ENCODE measurements at places on chromosomes 5 and 9. TPM values are rescaled to one million over a fixed set of nuclear protein-coding genes. Genes with fewer than 3 reads are reported as not detected.

- no peak overlapping the region for H3K27ac ChIP-seq
- H3K4me1 ChIP-seq: no peaks in the 10 kb centered on the region
Observed at GRCh38 chr9:86598411-86599239, 244.4 kb upstream of the TUT7 start.

- no peaks in the 10 kb centered on the region for H3K4me1 ChIP-seq
- H3K27ac ChIP-seq: no peak overlapping the region
- DNase-seq: no peak
- H3K4me3 ChIP-seq: no peak overlapping the region
- H3K27me3 ChIP-seq: no peaks in the 10 kb centered on the region
Observed at GRCh38 chr5:97591781-97592180, 408.7 kb upstream of the RIOK2 start.

- H3K27ac ChIP-seq: no peak overlapping the region
- DNase-seq: no peak
- no peak overlapping the region for H3K4me3 ChIP-seq
Observed at GRCh38 chr5:111016801-111017200, 54.7 kb upstream of the TSLP start.

DNA sequence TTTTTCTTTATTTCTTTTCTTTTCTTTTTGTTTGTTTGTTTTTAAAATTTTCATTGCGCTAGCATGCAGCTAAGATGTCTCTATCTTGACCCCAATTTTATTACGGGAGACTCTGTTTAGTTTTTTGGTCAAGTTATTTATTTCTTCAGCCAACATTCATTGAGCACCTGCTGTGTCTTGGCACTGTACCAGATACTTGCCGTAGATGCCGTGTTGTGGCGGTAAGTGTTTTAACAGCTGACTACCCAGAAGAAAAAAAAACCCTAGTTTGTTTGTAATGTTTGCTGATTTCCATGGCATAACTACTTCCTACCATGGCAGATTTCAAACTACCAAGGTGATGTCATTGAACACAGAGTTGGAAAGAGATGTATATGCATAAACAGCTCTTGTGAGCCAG, 65.0 kb downstream of the UGCG start:
- H3K4me3 ChIP-seq: no peak overlapping the region
- H3K36me3 ChIP-seq: no peaks in the 10 kb centered on the region
- no peak overlapping the region for H3K27ac ChIP-seq
- peaks cover 10% of the 10 kb centered on the region for H3K27me3 ChIP-seq
- no peak for DNase-seq
- H3K4me1 ChIP-seq: peaks cover 19% of the 10 kb centered on the region

DNA sequence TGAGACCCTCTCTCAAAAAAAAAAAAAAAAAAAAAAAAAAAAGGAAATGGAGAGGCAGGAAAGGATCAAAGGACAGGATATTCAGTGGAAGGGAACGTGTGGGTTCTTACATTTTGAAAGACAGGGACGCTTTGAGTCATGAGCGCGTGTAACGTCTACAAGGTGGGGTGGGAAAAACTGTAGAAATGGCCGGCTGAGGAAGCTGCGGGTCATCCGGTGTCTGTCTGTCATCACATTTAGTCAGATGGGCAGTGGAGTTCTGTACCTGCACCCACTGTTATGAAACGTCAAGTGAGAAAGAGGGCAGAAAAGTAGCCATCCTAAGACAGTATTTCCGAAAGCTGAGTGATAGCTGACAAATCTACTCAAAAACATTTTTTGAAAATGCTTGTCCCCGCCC, 159.8 kb downstream of the SMARCA2 start:
- no peak overlapping the region for H3K4me3 ChIP-seq
- no peaks in the 10 kb centered on the region for H3K4me1 ChIP-seq
- DNase-seq: no peak
- H3K27me3 ChIP-seq: no peaks in the 10 kb centered on the region
- H3K36me3 ChIP-seq: peaks cover 46% of the 10 kb centered on the region
- H3K27ac ChIP-seq: no peak overlapping the region

DNA sequence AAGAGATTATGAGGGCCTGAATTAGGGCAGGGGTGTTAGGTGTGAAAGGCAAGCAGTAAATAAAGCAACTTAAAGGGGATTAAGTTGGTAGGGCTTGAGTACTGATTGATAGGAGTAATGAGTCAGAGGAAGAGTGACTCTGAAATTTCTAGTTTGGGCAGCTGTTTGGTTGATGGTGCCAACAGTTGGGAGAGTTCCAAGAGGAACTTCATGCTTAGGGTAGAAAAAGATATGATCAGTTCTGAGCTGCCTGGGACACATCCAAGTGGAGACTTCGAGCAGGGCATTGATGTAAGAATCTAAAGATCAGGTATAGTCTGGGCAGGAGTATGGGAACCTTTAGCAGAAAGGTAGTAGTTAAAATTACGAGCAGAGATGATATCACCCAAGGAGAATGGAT, 10.2 kb downstream of the MAMDC2 start:
- peaks cover 1% of the 10 kb centered on the region for H3K4me1 ChIP-seq
- peaks cover 17% of the 10 kb centered on the region for H3K27me3 ChIP-seq
- no peaks in the 10 kb centered on the region for H3K36me3 ChIP-seq
- H3K27ac ChIP-seq: no peak overlapping the region
- no peak overlapping the region for H3K4me3 ChIP-seq
- DNase-seq: no peak

- peaks cover 20% of the 10 kb centered on the region for H3K27me3 ChIP-seq
- no peak overlapping the region for H3K27ac ChIP-seq
- no peak overlapping the region for H3K4me3 ChIP-seq
- no peak for DNase-seq
Observed at GRCh38 chr5:159345861-159346260, 15.6 kb upstream of the IL12B start.

DNA sequence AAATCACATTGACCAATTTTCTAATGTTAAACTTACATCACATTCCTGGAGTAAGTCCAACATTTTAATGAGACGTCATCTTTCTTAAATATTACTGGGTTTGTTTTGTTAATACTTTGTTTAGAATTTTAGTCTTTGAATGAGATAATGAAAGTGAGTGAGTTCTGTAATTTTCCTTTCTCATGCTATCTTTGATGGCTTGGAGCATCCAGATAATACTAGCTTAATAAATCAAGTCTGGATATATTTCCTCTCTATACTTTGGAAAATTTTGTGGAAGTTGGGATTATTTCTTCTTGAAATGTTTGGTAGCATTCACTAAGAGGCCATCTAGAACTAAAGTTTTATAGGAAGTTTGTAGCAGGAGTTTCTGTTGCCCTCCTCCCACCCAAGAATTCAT, 90.8 kb upstream of the IL7R start:
- no peak overlapping the region for H3K4me3 ChIP-seq
- H3K36me3 ChIP-seq: no peaks in the 10 kb centered on the region

DNA sequence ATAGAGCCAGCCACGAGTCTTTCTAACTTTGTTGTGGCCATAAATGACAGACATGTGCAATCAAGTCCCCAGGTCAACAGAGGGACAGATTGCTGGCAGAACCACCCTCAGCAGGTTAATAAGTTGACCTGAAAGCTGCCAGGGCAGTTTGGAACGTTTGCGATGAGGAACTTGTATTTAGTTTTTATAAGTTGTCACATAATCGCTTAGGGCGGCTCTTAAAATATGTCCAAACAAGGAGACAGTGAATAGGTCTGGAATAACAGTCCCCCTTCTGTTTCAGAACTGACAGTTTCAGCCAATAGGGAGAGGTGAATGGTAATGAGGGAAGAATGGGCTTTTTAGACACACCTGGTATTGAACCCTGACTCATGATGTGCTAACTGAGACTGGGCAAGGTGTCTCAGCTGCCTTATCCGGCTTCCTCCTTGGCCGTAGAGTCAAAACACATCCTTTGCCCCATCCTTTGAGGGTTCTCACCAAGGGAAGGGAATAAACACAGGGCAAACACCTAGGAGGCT, 33.6 kb upstream of the GABRP start:
- no peak for DNase-seq
- H3K36me3 ChIP-seq: no peaks in the 10 kb centered on the region
- H3K27ac ChIP-seq: no peak overlapping the region
- H3K27me3 ChIP-seq: peaks cover 4% of the 10 kb centered on the region

- no peak overlapping the region for H3K27ac ChIP-seq
- H3K36me3 ChIP-seq: peaks cover 5% of the 10 kb centered on the region
- no peak overlapping the region for H3K4me3 ChIP-seq
- no peak for DNase-seq
- H3K27me3 ChIP-seq: no peaks in the 10 kb centered on the region
Observed at GRCh38 chr9:78278177-78278777, 18.6 kb upstream of the PSAT1 start.

GRCh38 chr5:51376509-51376908, 6.7 kb upstream of the ISL1 start:
- no peak overlapping the region for H3K4me3 ChIP-seq
- peaks cover 45% of the 10 kb centered on the region for H3K27me3 ChIP-seq
- H3K27ac ChIP-seq: no peak overlapping the region
- DNase-seq: no peak
- H3K4me1 ChIP-seq: peaks cover 5% of the 10 kb centered on the region

DNA sequence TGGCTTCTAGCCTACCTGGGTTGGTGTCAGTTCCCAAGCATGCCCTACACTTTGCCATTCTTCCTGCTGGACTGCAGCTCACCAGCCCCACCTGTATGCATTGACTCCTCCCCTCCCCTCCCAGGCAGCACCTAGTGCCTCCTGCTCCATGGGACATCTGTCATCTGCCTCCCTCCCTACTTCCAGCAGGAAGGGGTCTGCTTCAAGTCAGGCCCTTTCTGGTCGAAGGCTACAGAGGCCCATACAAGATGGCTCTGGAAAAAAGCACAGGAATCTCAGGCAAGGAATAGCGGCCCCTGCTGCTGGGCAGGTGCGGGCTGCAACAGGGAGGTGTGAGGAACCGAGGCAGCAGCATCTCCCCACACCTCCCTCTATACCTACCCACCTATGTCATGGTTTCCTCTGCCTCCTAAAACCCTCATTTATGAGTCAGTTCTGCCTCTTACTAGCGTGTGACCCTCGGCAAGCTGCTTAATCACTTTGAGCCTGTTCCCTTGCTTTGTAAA, 19.7 kb downstream of the WWC1 start:
- H3K27ac ChIP-seq: no peak overlapping the region
- no peak overlapping the region for H3K4me3 ChIP-seq
- H3K36me3 ChIP-seq: no peaks in the 10 kb centered on the region
- H3K4me1 ChIP-seq: no peaks in the 10 kb centered on the region
- peaks cover 2% of the 10 kb centered on the region for H3K27me3 ChIP-seq
- DNase-seq: no peak

- peaks cover 37% of the 10 kb centered on the region for H3K4me1 ChIP-seq
- H3K4me3 ChIP-seq: peak overlapping the region; percentile 90
- peak; percentile 41 for DNase-seq
Observed at GRCh38 chr9:35603506-35603985, 1.5 kb upstream of the TESK1 start.

DNA sequence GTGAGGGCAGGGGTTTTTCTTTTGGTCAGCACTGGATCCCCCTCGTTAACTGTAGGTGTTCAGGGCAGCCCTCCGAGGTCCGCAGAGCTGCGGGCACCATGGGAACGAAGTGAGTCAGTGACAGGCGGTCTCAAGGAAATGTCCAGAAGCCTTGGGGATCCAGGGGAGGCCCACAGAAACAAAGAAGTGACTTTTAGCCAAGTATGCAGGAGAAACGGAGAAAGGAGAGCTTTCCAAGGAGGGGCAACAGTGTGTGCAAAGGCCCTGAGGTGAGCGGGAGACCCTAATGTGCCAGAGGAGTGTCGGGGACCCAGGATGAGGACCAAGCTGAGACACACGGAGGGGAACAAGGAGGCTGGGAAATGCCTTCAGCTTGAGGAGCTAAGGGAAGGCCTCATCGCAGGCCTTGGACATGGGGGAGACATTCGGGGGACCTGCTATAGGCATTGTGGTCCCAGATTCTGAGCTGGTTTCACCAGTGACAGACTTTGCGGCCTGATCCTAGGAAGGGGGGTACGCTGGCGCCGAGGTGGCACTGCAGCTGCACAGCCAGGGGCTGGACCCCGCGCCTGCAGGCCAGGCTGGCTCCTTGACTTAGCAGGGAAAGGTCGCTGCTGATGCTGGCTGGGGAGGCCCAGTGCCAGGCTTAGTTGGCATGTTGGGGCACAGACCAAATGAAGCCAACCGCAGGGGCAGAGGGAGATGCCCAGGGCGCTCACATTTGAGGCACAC, 3.3 kb downstream of the LTC4S start:
- peak overlapping the region; percentile 46 for H3K27ac ChIP-seq
- DNase-seq: no peak
- H3K27me3 ChIP-seq: no peaks in the 10 kb centered on the region
- peaks cover 32% of the 10 kb centered on the region for H3K36me3 ChIP-seq

DNA sequence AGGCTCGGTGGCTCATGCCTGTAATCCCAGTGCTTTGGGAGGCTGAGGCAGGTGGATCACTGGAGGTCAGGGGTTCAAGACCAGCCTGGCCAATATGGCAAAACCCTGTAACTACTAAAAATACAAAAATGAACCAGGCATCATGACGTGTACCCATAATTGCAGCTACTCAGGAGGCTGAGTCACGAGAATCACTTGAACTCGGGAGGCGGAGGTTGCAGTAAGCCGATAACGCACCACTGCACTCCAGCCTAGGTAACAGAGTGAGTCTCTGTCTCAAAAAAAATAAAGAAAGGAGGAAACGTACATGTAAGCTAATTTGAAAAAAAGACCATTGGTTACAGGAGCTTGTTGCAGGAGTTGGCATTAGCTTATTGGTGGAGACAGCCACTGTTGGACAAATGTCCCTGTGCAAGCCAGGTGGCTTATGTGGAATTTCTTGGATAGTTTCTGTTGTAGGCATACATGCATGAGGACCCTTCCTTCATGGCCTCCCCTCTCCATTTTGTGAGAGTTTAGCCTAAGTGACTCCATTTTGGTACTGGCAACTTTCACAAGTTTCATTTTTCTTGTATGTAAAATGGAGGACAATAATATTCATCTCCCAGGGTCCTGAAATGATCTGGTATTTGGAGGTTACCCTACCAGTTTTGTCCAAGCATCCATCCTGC, 16.8 kb upstream of the RAB14 start:
- H3K36me3 ChIP-seq: no peaks in the 10 kb centered on the region
- H3K4me1 ChIP-seq: peaks cover 9% of the 10 kb centered on the region
- H3K27me3 ChIP-seq: no peaks in the 10 kb centered on the region
- H3K27ac ChIP-seq: no peak overlapping the region
- no peak for DNase-seq

Gene FSD1L
- 8.3 TPM for total RNA-seq

Gene OBP2B
- not detected for total RNA-seq

Gene OR1K1
- not detected for total RNA-seq

Gene GFPT2
- 0.13 TPM for total RNA-seq

Measured in activated CD8-positive, alpha-beta T cell treated with anti-CD3 and anti-CD28 coated beads, Interleukin-2, amount 10 ng/mL, durations not matched to agents 7 days and 5 days (primary cell).